ENCODE measurements at places on chromosomes 13 and 19.

- no peak for DNase-seq
These were observed 1.6 kb downstream of the PPP1R13L start for GRCh38 chr19:45403272-45403671.

DNA sequence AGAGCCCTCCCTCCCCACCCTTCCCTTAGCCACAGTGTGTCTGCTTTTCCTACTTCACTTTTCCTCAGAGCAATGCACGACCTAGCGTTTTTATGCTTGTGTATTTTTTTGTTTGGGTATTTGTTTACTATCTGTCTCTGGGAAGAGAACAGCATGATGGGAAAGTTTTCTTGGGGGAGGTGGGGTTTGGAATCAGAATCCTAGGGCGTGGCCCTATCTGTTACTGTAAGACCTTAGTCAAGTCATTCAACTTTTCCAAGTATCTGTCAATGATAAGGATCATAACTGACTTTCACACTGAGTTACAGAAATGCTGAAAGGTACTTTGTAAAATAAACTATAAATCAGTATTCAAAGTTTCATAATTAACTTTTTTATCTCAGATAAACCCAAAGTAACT, 146.3 kb upstream of the WASF3 start:
- DNase-seq = no peak

DNA sequence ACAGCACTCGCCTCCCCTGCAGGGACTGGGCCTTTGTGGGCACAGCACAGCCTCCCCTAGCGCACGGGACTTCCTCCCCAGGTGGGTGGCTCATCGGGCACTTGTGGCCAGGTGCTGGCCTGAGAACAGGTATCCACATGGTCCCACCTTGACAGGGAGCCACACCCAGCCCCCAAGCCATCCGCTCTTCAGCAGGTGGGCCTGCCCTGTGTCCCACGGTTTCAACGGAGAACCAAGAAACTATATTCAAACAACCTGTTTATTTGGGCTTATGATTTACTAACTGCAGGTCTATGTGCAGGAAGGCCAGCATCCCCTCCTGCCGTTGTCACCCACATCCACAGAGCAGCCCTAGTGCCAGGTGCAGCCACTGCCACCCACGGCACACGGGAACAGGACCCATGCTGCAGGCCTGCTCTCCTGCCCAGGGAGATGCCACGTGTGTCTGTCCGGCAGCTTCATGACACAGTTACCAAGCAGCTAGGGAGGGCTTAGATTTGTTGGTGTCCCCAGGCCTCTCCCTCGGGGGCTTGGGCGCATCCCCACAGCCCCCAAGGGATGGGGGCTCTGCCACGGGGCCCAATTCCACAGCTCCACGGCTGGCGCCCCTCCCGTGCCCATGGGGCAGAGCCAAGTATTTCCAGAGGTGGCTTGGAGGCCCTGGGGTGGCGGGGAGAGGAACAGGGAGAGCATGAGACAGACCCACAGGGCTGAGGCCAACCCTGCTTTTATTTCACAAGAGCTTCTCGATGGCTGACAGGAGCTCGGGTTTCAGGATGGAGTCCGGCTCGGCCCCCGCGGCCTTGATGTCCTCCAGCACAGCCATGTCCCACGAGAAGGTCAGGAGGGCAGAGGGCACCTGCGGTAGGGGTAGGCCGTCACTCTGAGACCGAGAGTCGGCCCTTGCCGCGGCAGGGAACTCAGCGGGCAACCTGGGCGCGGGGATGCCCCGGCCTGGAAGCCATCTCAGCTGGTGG, 12.5 kb downstream of the UBXN6 start:
- DNase-seq = no peak

- no peak for DNase-seq
These were observed 4.4 kb downstream of the TMEM145 start for GRCh38 chr19:42317535-42317934.

DNA sequence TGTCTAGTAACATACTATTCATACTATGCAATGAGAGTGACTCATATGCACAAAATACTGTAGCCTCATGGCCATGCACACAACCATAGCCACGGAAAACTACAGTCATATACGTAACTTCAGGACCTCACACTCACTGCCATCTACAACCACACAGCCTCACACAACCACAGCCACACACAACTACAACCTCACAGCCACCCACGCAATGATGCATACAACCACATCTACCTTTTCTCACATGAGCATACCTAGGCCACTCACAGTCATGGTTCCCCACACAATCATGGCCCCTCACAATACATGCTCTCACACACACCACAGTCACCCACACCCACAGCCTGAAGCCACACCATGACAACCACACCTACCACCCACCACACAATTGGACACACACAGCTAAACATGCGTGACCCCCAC, 8.7 kb upstream of the TNFSF14 start:
- no peak for DNase-seq
